ENCODE measurements at places on chromosomes 11 and 22.

DNA sequence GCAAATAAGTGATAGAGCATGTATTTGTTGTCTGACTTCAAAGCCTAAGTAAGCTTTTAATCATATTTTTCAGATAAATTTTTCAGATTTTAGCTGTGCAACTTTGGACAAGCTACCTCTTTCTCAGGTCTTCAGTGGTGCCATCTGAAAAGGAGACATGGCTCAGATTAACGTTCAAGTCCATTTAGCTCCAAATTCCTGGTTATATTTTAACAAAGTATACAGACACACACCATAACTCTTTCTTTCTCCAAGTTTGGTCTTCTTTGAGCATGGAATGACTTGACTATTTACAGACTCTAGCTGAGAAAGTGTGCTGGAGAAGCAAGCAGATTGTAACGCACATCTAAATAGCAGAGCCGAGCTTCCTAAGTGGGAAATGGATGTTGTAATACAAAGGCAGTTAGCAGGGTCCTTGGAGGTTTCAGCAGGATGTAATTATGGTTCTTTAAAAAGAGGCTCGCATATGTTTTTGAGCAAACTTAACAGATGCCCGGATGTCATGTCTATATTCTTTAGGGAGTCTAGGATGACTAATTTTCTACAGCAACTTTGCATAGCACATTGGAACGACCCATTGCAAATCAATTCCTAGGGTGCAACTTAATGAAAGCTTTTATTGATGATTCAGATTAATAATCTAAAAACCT lies 128.1 kb upstream of the E2F8 start:
- DNase-seq: no peak

- no peak for DNase-seq
Measured at GRCh38 chr11:108670451-108670850, 5.6 kb downstream of the DDX10 start.

- DNase-seq: no peak
Measured at GRCh38 chr11:11584937-11585336, 36.9 kb downstream of the GALNT18 start.

- DNase-seq: no peak
Measured at GRCh38 chr11:108895579-108896480, 231.0 kb downstream of the DDX10 start.

GRCh38 chr11:111455291-111456085 lies 56.7 kb downstream of the BTG4 start:
- no peak for DNase-seq

DNA sequence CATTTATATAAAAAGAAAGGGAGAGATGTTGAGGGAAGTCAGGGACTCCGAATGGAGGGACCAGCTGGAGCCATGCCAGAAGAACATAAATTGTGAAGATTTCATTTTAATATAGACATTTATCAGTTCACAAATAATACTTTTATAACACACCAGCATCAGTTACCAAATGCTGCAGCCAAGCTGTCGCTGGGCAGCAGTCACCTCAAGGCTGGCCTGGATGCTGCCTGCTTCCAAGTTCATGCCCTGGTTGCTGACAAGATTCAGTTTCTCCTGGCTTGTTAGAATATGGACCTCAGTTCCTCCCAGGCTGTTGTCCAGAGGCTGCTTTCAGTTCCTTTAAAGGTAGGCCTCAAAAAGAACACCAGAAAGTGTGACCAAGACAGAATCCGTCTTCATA lies 30.8 kb upstream of the ALDH3B2 start:
- no peak for DNase-seq

DNA sequence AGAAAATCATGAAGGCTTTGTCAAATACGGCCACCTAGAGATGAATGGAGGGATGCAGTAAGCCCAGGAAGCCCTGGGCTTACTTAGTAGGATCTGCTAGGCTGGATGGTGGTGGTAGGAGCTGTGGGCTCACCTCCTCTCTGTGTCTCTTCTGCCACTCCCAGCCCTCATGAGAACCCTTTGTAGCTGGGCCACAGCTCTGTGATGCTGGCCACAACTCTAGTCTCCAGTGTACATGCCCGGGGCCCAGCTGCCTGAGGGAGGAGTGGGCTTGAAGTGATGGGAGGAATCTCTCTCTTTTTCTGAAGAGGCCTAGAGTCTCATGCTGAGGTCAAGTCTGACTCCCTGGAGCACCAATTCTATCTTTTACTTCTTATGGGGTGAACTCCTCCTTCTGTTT lies 32.4 kb upstream of the SYT13 start:
- DNase-seq: no peak

DNA sequence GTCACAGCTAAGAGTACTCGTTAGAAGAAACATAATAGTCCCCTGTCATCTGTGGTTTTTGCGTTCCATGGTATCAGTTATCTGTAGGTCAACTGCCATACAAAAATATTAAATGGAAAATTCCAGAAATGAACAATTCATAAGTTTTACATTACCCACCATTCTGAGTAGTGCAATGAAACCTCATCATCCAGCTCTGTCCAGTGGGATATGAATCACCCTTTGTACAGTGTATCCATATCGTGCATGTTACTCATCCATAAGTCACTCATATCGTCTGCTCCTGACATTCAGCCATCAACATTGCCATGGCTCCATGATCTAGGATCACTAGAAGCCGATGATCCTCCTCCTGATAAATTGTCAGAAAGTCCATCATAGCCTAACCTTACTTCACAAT lies 174.9 kb upstream of the C11orf87 start:
- DNase-seq: no peak

DNA sequence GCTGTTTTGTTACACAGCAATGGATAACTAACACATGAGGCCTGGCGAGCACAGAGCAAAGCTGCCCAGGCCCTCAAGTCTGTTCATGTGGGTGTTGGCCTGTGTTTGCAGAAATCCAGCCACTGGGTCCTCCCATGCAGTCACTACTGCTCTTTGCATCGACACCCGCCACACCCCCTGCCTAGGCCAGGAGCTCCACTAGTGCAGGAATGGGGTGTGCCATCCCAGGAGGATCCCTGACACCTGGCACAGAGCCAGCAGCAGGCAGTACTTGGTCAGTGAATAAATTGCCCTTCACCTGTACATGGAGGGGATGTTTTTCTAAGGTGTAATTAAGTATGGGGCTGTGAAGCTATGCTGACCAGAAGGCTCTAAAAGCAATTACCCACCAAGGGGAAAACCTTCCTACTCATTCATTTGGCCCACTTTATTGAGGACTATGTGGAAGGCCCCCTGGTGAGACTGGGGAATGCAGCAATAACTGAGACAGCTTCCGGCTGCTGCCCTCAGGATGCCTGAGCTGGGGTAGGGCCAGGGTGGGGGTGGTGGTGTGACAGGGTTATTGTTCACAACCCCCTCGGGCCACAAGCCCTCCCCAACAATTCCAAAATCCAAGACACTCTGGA lies 160.8 kb downstream of the CRYBB2 start:
- no peak for DNase-seq

GRCh38 chr11:25691959-25692358 lies 640.0 kb upstream of the ANO3 start:
- no peak for DNase-seq

GRCh38 chr11:29200791-29201562 lies 815.9 kb downstream of the KCNA4 start:
- no peak for DNase-seq

GRCh38 chr11:111454561-111455192 lies 57.5 kb downstream of the BTG4 start:
- DNase-seq: no peak

GRCh38 chr22:24776525-24776924 lies 2.0 kb upstream of the PIWIL3 start:
- no peak for DNase-seq

GRCh38 chr11:57475671-57476046 lies 15.3 kb downstream of the RTN4RL2 start:
- no peak for DNase-seq

GRCh38 chr22:48724899-48725298 lies 1102.8 kb downstream of the BRD1 start:
- no peak for DNase-seq

Data from iPS DF 19.7 (cell line).